ENCODE measurements at places on chromosomes 2 and 18.
A peak's percentile ranks its signal among the peaks of the same experiment; 100 is the strongest.

DNA sequence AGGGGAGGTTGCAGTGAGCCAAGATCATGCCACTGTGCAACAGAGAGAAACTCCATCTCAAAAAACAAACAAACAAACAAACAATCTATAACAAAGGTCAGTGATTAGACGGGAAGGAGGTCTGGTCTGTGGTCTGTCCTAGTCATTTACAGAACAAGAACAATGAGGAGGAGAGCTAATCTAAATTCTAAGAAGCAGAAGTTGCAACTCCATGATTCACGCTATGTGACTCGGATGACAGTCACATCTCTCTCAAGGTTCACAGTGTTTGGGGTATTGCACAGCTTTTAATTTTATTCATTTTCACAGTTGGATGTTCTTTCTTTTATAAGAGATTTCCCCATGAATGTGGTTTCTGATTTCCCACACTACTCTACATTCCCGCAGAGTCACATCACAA lies 218.7 kb upstream of the PIEZO2 start:
- no peak for DNase-seq

DNA sequence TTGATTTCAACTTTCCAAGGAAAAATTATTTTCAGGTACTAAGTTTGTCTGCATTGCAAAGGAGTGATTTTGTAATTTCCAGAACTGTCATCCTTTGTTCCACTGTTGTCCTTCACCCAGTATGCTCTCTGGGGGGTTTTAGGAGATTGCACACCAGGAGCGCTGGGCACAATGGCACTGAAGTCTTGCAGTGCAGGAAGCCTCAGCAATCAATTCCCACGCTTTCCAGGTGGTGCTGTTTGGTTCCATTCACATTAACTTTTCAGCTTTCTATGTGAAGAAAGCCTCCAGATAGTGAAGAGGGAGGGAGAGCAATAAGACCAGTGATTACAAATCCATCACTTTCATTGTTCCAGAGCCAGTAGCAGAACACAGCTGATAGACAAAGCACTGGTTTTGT lies 344.0 kb upstream of the VWC2L start:
- no peak for DNase-seq

GRCh38 chr2:137321566-137321965 lies 556.2 kb downstream of the THSD7B start:
- no peak for DNase-seq

DNA sequence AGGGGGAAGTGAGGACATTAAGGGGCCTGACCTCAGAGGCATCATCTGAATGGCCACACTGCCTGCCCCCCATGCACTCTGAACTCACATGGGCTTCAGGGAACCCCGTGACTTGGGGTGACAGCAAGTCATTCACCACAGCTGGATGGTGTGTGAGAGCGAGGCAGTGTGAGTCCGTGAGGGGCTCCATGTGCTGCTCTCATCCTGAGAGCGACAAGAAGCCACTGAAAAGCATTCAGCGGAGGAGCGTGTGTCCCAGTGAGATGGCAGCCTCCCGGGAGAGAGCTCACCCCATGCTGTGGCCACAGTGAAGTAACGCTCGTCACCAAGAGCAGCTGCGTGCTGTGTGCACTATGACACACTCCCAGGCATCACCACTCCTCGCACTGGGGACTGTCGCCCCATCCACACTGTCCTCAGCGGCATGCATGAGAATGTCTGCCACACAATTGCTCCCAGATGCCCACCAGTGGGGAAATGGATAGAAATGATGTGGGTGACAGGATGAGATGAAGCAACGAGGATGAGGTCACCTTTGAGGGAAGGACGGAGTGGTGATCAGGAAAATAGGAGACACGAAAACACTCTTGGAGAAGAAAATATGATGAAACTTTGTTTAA lies 213.0 kb upstream of the RAB6C start:
- no peak for DNase-seq

DNA sequence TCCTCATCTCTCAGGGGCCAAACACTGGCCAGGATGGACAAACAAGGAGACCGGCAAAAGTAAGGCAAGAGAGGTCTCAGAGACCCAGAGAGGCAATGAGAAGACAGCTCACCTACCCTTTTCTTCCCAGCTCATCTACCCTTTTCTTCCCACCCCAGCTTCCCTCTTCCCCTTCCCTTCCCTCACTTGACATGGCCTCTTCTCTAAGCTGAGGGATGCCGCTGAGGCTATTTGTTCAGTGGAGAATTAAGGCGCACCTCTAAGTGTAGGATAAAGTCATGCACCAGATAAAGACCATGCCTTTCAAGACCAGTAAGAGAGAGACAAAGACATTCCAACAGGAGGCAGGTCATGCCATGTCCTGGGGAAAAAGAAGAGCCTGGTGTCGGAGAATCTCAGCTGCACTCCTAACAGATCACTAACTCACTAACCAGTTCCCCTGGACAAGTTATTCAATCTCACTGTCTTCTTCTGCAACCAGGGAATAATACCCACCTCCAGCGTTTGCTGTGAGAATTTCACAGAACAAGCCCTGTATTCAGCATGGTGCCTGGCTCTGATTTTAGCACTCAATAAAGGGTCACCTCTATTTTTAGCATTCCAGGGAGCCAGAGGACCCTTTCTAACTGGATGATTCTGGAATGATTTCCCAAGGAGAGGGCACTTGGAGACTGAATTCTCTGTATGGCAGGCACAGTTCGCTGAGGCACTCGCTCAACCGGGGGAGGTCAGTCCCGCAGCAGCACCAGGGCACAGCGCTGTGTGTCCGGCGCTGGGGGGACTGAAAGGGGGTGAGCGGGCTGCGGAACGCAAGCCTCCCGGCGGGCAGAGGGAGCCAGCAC lies 3.0 kb upstream of the FOSL2 start:
- DNase-seq: no peak

DNA sequence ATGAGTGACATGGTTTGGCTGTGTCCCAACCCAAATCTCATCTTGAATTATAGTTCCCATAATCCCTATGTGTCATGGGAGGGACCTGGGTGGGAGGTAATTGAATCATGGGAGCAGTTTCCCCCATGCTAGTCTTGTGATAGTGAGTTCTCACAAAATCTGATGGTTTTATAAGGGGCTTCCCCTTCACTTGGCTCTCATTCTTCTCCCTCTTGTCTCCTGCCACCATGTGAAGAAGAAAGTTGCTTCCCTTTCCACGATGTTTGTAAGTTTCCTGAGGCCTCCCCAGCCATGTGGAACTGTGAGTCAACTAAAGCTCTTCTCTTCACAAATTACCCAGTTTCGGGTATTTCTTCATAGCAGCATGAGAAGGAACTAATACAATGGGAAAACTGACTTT lies 14.0 kb downstream of the DNAH7 start:
- no peak for DNase-seq

GRCh38 chr2:219868635-219869034 lies 241.2 kb downstream of the SLC4A3 start:
- DNase-seq: no peak

GRCh38 chr2:60366135-60366712 lies 187.2 kb downstream of the BCL11A start:
- no peak for DNase-seq

GRCh38 chr18:59268721-59269562 lies 4.3 kb downstream of the RAX start:
- DNase-seq: no peak

DNA sequence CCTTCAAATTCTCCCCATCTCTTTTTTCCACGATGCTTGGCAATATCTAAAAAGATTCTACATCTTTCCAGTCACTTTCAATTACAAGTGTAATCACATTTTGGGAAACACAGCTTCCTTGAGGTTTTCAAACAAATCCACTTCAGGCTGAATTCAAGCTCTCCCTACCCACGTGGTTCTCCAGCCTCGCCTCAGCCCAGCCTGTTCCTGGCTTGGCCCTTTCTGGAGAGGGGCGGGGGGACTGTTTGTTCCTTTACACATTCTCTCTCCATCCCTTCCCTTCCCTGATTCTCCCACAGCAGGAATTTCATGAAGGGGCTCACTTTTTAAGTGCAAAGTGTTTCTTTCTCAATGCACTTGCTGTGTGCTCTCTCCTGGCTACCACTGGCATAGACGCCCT lies 226.3 kb upstream of the SOX11 start:
- no peak for DNase-seq

GRCh38 chr18:53380063-53380639 lies 844.3 kb downstream of the MBD2 start:
- DNase-seq: no peak

DNA sequence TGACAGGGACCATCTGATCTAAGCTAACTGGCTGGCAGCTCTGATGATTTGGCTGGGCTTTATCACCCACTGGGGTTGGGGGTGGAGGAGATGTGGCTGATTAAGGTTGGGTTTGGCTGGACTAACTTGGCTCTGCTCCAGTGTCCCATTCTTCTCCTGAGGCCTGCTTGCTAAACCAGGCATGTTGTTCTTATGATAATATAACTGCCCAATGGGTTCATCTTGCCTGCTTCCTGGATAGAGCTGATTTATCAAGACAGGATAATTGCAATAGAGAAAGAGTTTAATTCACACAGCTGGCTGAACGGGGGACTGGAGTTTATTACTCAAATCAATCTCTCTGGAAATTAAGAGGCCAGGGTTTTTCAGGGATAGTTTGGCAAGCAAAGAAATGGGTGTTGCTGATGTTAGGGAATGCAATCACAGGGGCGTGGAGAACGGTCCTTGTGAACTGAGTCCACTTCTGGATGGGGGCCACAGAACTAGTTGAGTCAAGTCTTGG lies 150.4 kb downstream of the PTH2R start:
- no peak for DNase-seq

DNA sequence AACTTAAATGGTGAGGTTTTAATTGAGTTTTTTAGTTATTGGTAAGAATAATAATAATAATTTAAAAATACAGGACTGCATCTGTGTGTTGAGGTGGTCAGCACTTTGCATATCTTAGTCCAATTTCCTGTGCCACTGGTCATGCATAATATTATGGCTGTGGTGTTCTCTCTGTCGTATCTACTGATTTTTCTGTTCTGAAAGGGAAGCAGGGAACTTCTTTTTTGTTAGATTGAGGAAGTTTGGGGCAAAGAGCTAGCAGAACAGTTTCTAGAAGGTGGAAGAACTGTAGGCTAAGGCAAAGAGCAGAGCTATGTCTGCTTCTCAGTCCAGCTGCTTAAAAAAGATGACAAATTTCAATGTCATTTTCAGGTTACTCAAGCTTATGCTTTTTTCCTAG lies 74.3 kb downstream of the XRCC5 start:
- DNase-seq: no peak

- no peak for DNase-seq
Measured at GRCh38 chr18:49061239-49061990, 110.7 kb upstream of the SMAD7 start.

- DNase-seq: no peak
Measured at GRCh38 chr18:76593843-76594242, 98.8 kb upstream of the ZNF516 start.

DNA sequence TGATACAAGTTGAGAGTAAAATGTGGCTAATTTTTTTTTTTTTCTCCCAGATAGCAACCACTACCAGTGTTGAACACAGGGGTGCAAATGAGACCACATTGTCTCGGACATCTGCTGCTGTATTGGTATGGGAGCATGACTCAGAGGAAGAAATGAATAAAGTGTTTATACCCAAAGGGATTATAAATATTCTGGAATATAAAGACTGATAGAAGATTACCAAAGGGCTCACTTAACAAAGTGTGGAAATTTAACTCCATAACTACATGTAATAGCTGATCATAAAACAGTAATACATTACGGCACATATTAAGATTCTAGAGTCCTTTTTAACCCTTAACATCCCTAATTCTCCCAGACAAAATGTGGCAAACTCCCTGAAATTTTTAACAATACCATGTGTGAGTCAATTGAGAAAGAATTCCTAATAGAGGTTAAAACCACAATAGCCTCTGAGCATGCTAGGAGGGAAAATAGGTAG lies 1023.0 kb upstream of the ACVR2A start:
- peak; percentile 63 for DNase-seq

DNA sequence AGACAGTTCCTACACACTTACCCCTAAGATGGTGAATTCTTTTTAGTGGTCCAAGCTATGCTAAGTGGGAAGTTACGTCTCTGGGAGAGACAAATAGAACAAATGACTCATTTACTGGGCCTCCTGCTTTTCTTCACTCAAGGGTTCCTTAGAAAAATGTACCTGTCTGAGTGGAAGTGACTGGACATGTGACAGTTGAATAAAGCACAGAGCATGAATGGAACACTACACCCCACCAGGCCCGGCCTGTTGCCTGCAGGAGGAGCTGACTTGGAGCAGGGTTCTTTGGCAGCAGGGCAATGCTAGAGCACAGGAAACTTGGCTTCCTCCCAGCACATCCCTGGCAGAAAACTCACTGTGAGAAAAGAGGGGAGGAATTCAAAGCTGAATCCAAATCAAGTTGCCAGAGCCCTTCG lies 451.0 kb upstream of the SETBP1 start:
- DNase-seq: no peak

GRCh38 chr2:55048508-55049042 lies 1.7 kb downstream of the RTN4 start:
- peak; percentile 26 for DNase-seq

DNA sequence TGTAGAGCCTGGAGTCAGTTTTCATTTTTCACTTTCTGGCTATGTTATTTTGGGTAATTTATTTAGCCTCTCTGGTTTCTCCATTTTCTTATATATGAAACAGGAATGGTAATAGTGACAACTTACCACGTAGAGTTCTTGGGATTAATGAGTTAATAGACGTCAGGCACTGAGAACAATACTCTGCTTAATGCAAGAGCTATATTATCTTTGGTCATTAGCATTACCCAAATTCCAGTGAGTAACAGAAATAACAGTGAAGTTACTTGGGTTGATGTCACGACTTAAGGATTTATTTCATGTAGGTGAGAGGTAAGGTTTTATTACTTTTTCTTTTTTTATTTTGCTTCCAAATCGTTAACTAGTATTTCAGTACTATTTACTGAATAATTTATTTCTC lies 601.0 kb upstream of the GCFC2 start:
- DNase-seq: no peak

- peak; percentile 61 for DNase-seq
Measured at GRCh38 chr2:132547090-132547687, 122.8 kb downstream of the LYPD1 start.

DNA sequence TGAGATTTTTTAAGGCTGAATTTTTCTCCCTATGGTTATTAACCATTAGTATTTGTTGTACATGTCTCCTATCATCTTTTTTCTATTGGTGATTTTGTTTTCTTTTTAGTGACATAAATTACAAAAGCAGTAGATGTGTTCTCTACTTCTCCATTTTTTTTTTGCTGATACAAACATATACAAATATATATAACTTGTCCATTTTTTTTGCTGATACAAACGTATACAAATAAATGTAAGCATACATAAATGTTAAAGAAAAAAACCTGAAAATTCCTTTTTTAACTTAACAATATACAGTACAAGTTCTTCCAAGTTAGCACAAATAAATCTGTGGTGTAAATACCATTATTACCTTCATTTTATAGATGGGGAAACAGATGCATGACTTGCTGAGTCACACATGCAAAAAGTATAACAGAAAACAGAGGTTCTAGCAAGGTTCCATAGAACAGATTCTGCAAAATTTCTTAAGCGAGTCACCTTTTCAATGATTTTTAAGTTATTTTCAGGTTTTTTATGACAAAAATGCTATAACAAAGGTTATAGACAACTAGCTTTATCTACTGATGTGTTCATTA lies 2.1 kb downstream of the MSGN1 start:
- DNase-seq: no peak
